Stimulated activated naive B cell treated with anti-CD40 and anti-IgM and Interleukin-4, amounts not matched to agents 10 μg/mL and 1 μg/mL and 100 μg/mL, for 72 hours (primary cell): ENCODE measurements at places on chromosomes 12 and 14.

- H3K27ac ChIP-seq, result no peak overlapping the region
- DNase-seq, result no peak
- H3K27me3 ChIP-seq, result no peaks in the 10 kb centered on the region
These were observed 408.5 kb downstream of the CCER1 start for GRCh38 chr12:90546511-90546910.

DNA sequence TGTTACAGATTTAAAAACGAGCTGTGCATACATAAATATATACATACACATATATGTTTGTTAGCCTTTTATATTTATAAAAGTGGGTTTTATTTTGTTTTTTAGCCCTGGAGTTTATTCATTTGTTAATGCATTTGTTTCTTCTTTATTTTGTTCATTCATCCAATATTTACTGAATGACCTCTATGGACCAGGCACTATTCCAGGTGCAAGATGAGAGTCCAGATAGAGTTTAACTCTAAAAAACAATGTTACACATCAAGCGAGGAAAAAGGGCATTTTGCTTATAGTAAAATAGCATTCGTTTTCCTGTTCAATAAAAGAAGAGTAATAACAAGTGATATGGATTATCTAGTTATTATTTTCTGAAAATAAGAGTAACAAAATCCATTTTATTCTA, 14.2 kb downstream of the ACSS3 start:
- H3K4me1 ChIP-seq, result no peaks in the 10 kb centered on the region
- no peaks in the 10 kb centered on the region for H3K27me3 ChIP-seq
- DNase-seq, result no peak
- no peak overlapping the region for H3K4me3 ChIP-seq

- DNase-seq, result no peak
- H3K4me1 ChIP-seq, result no peaks in the 10 kb centered on the region
- no peak overlapping the region for H3K27ac ChIP-seq
- no peak overlapping the region for H3K4me3 ChIP-seq
These were observed 1197.6 kb downstream of the AACS start for GRCh38 chr12:126262829-126263228.

DNA sequence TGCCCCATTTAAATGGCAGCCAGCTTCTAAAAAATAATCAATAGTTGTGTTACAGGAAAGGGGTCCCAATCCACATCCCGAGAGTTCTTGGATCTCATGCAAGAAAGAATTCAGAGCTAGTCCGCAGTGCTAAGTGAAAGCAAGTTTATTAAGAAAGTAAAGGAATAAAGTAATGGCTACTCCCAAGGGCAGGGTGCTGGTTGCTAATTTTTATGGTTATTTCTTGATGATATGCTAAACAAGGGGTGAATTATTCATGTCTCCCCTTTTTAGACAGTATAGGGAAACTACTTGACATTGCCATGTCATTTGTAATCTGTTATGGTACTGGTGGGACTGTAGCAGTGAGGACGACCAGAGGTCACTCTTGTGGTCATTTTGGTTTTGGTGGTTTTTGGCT, 591.3 kb downstream of the LRFN5 start:
- DNase-seq, result no peak
- H3K4me3 ChIP-seq, result no peak overlapping the region
- no peaks in the 10 kb centered on the region for H3K27me3 ChIP-seq
- H3K27ac ChIP-seq, result no peak overlapping the region
- H3K36me3 ChIP-seq, result no peaks in the 10 kb centered on the region

DNA sequence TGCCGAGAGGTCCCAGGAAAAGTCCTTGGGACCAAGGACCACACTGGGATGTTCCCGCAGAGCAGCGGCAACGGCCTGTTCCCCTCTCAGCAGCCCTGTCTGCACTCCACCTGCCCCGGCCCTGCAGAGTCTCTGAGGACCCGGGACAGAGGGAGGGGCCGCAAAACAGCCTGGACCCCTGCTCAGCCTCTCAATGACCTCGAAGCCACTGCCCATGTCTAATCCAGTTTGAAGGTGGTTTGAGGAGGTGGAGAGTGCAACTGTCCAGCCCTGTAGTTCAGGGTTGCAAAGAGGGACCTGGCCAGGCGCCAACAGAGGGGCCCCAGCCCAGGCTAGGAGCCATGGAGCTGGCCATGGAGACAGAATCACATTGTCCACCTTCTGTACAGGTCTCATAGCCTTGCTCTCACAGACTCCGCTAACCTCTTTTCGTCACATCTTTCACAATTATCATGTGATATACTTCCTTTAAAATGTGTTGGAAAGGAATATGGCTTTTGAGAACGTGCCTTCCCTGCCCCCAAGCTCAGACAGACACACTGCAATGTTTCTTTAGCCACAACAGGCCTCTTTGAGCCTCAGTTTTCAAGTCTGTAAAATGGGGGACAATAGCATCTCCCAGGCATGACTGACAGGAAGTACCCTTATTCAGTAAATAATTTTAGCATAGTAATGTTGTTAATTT, 49.3 kb downstream of the ACTN1 start:
- peaks cover 18% of the 10 kb centered on the region for H3K27me3 ChIP-seq
- no peak overlapping the region for H3K27ac ChIP-seq
- H3K36me3 ChIP-seq, result no peaks in the 10 kb centered on the region
- H3K4me1 ChIP-seq, result no peaks in the 10 kb centered on the region
- no peak for DNase-seq

DNA sequence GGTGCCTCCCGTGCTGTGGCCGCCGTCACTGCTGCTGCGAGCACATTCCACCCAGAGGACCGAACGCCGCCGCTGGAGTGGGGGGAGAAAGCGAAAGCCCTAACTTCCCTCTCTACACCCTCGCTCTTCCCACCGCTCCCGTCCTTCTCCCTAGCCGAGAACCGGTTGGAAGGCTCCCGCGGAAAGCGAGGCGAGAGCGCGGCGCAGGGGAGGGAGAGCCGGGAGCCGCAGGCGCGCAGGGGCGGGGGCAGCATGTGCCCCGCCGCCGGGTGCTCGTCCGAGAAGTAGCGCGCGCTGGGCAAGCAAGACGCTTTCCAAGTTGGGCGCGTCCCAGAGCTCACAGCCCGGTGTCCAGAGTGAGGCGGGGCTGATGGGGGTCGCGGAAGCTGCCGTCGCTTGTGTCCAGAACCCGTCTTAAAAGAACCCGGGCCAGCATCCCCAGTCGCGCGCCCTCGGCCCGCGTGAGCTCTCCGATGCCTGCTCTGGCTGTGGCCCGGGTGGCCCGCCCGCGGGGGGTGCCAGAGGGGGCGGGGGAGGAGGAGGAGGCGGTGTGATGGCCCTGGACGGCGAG, at the start of gene TRHDE:
Gene TRHDE, plus strand, starts transcription at position 280 of the 571 bp plus-strand sequence. Its CDS starts 274 bp downstream, at position 554.
- H3K4me3 ChIP-seq, result peak within 1 kb of the TSS; percentile 39
- H3K36me3 ChIP-seq, result no peaks in the 10 kb centered on the region
- H3K4me1 ChIP-seq, result peaks cover 8% of the 10 kb centered on the region
- peaks cover 28% of the 10 kb centered on the region for H3K27me3 ChIP-seq

GRCh38 chr14:91027561-91027960, 32.9 kb downstream of the RPS6KA5 start:
- no peaks in the 10 kb centered on the region for H3K27me3 ChIP-seq
- no peak overlapping the region for H3K4me3 ChIP-seq
- no peaks in the 10 kb centered on the region for H3K36me3 ChIP-seq
- H3K27ac ChIP-seq, result no peak overlapping the region

DNA sequence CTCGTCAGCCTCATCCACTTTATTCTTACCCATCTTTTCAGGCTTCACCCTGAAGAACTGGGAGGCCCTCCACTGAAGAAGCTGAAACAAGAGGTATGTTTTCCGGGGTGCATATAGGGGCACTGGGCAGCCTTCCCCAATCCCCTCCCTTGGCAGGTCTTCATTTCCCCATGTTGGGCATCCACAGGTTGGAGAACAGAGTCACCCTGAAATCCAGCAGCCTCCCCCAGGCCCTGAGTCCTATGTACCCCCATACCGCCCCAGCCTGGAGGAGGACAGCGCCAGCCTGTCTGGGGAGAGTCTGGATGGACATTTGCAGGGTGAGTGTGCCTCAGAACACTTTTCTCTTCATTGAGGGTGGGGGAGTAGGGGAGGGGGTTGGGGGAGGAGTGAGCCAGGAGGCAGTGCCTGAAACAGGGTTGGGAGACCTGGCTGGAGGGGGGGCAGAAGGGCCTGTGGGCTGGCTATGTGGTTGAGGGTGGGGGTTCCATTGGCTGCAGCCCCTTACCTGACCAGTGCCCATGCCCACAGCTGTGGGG, 4.0 kb downstream of the NAB2 start:
- H3K27me3 ChIP-seq, result no peaks in the 10 kb centered on the region
- peaks cover 77% of the 10 kb centered on the region for H3K36me3 ChIP-seq
- H3K4me1 ChIP-seq, result peaks cover 86% of the 10 kb centered on the region
- no peak for DNase-seq
- peak overlapping the region; percentile 96 for H3K27ac ChIP-seq
- peak overlapping the region; percentile 59 for H3K4me3 ChIP-seq

GRCh38 chr12:26768611-26769603, 64.1 kb downstream of the ITPR2 start:
- no peak for DNase-seq
- no peak overlapping the region for H3K27ac ChIP-seq
- no peak overlapping the region for H3K4me3 ChIP-seq
- peaks cover 28% of the 10 kb centered on the region for H3K36me3 ChIP-seq
- peaks cover 23% of the 10 kb centered on the region for H3K4me1 ChIP-seq

- H3K4me1 ChIP-seq, result peaks cover 15% of the 10 kb centered on the region
- H3K27ac ChIP-seq, result no peak overlapping the region
- H3K27me3 ChIP-seq, result no peaks in the 10 kb centered on the region
- no peak overlapping the region for H3K4me3 ChIP-seq
- peaks cover 46% of the 10 kb centered on the region for H3K36me3 ChIP-seq
These were observed 81.3 kb downstream of the WDR20 start for GRCh38 chr14:102221026-102221425.

GRCh38 chr14:83170165-83170564, 1636.5 kb upstream of the SEL1L start:
- H3K4me1 ChIP-seq, result no peaks in the 10 kb centered on the region
- no peaks in the 10 kb centered on the region for H3K36me3 ChIP-seq
- H3K4me3 ChIP-seq, result no peak overlapping the region
- no peak for DNase-seq
- no peaks in the 10 kb centered on the region for H3K27me3 ChIP-seq
- H3K27ac ChIP-seq, result no peak overlapping the region

- H3K4me1 ChIP-seq, result peaks cover 18% of the 10 kb centered on the region
- no peak overlapping the region for H3K4me3 ChIP-seq
- peaks cover 11% of the 10 kb centered on the region for H3K36me3 ChIP-seq
- DNase-seq, result peak; percentile 15
- no peak overlapping the region for H3K27ac ChIP-seq
These were observed 66.7 kb downstream of the RESF1 start for GRCh38 chr12:32025906-32026305.

GRCh38 chr12:8847435-8847834, 25.0 kb downstream of the A2ML1 start:
- H3K27me3 ChIP-seq, result peaks cover 9% of the 10 kb centered on the region
- H3K27ac ChIP-seq, result no peak overlapping the region
- no peaks in the 10 kb centered on the region for H3K36me3 ChIP-seq

DNA sequence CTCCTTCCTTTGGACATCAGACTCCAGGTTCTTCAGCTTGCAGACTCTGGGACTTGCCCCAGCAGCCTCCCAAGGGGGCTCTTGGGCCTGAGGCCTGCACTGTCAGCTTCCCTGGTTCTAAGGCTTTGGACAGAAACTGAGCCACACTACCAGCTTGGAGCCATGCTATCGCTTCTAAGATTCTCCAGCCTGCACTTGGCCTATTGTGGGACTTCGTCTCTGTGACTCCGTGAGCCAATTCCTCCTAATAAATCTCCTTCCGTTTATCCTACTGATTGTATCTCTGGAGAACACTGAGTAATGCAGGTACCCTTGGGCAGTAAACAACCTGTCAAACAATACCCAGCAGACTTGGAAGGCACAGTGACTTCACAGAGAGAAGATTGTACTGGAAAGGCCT, 24.9 kb upstream of the RHOJ start:
- no peaks in the 10 kb centered on the region for H3K4me1 ChIP-seq
- H3K27ac ChIP-seq, result no peak overlapping the region
- H3K27me3 ChIP-seq, result no peaks in the 10 kb centered on the region
- DNase-seq, result no peak

GRCh38 chr12:286531-287300, 24.1 kb upstream of the SLC6A13 start:
- no peak overlapping the region for H3K27ac ChIP-seq
- no peak overlapping the region for H3K4me3 ChIP-seq
- H3K36me3 ChIP-seq, result peaks cover 28% of the 10 kb centered on the region
- DNase-seq, result no peak
- H3K4me1 ChIP-seq, result peaks cover 6% of the 10 kb centered on the region

DNA sequence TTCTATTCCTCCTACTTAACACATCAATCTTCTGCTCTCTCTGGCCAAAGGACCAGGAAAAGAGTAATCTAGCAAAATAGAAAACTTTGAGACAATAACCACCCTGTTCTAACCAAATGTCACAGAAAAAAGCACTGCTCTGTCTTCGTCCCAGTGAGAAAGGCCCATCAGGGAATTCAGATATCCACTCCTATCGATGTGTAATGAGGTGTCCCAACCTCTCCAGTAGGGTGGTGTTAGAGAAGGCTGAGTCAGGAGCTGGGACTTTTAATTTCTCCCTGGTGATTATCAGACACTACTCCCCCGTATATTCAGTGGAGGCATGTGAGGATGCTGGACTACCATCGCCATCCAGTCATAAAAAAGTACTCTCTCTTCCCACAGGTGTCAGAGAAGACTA, 130.3 kb downstream of the TMTC3 start:
- H3K4me3 ChIP-seq, result no peak overlapping the region
- no peak for DNase-seq
- no peaks in the 10 kb centered on the region for H3K36me3 ChIP-seq
- H3K27me3 ChIP-seq, result no peaks in the 10 kb centered on the region

DNA sequence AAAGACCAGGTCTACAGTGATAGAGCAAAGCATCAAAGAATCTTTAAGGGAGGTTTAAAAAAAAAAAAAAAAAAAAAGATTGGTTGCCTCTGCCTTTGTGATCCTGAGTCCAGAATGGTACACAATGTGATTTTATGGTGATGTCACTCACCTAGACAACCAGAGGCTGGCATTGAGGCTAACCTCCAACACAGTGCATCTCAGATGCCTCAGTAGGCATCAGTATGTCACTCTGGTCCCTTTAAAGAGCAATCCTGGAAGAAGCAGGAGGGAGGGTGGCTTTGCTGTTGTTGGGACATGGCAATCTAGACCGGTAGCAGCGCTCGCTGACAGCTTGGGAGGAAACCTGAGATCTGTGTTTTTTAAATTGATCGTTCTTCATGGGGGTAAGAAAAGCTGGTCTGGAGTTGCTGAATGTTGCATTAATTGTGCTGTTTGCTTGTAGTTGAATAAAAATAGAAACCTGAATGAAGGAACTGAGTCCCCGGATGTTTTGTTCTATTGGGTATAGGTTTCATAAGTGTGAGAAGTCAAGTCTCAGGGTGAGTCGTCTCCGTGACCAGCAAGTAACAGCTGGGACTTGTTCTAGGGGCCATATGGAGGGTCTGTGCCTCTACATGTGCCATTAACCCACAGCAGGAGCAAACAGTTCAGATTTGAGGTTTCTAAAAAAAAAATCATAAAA, 9.3 kb downstream of the PEBP1 start:
- DNase-seq, result no peak
- H3K27me3 ChIP-seq, result no peaks in the 10 kb centered on the region
- H3K4me1 ChIP-seq, result peaks cover 12% of the 10 kb centered on the region
- H3K4me3 ChIP-seq, result no peak overlapping the region
- H3K27ac ChIP-seq, result peak overlapping the region; percentile 75
- H3K36me3 ChIP-seq, result peaks cover 65% of the 10 kb centered on the region

GRCh38 chr12:114431902-114432301, 26.0 kb upstream of the TBX5 start:
- no peak for DNase-seq
- H3K4me1 ChIP-seq, result no peaks in the 10 kb centered on the region
- H3K4me3 ChIP-seq, result no peak overlapping the region
- peaks cover 27% of the 10 kb centered on the region for H3K27me3 ChIP-seq

GRCh38 chr12:62632411-62632918, 165.8 kb downstream of the MON2 start:
- peak; percentile 8 for DNase-seq
- H3K27me3 ChIP-seq, result peaks cover 63% of the 10 kb centered on the region
- peak overlapping the region; percentile 65 for H3K27ac ChIP-seq
- H3K36me3 ChIP-seq, result peaks cover 4% of the 10 kb centered on the region
- H3K4me3 ChIP-seq, result peak overlapping the region; percentile 92
- peaks cover 21% of the 10 kb centered on the region for H3K4me1 ChIP-seq
